NCI-H510A (cell line): ENCODE measurements at places on chromosomes 1 and 21.
A peak's percentile ranks its signal among the peaks of the same experiment; 100 is the strongest.

DNA sequence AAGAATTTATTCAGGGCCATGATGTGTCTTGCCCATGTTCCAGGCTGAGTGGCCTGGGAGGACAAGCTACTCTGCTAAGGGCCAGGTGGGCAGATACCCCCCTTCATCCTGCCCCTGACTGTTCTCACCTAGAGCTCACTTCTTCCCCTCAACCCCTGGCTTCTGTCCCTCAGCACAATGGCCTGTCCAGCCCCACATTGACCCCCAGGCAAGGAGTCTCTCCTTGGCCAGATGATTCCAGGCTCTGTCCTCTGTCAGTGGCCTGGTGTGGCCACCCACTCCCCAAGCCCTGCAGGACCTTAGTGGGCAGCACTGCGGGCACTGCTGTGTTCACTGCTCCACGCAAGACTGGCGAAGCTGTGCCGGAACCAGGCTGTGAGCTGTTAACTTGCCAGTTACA, 460.0 kb downstream of the MATN1 start:
- DNase-seq: no peak

DNA sequence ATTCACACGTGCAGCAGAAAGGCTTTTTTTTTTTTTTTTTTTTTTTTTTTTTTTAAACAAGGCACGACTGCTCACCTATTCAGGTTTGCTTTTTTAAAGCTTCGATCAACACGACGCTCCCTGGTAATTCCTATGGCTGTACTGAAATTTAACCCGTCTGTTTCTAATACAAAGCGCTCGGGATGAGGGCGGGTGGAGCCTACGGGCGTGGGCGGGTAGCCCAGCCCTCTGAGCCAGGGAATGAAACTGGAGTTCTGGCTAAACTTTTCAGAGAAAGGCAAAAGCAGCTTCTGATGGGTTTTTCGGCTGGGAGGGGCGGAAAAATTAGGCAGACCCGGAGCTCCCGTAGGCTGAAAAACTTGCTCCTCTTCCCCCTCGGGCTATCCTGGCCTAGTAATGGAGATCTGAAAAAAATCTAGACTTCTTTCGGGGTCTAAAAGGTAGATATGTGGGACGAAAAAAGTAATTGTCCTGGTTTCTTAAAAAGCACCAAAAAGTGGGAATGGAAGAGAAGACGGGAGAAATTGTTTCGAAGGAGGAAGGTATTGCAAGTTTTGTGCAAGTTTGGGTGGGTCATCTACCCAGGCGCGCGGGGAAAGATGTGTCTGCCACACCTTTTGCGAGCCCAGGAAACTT, 7.4 kb downstream of the NR5A2 start:
- no peak for DNase-seq

GRCh38 chr1:43007377-43008114, 48.9 kb upstream of the SLC2A1 start:
- peak; percentile 39 for DNase-seq

- DNase-seq: no peak
Observed at GRCh38 chr1:65170511-65171142, 22.6 kb downstream of the AK4 start.

GRCh38 chr1:81894867-81895266, 94.1 kb downstream of the ADGRL2 start:
- DNase-seq: no peak

DNA sequence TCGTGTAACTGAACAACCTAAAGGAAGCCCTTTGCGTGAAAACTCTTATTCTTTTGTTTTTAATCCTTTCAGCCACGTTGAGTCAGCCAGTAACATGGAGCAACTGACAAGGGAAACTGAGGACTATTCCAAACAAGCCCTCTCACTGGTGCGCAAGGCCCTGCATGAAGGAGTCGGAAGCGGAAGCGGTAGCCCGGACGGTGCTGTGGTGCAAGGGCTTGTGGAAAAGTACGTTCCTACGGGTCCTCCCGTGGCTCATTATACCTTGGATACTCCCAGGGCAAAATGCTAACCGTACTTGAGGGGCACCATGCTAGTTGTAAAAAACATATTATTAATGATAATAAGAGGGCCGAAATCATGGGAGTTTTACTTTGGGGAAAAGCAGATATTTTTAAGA, 49.4 kb downstream of the LAMC2 start:
- no peak for DNase-seq

DNA sequence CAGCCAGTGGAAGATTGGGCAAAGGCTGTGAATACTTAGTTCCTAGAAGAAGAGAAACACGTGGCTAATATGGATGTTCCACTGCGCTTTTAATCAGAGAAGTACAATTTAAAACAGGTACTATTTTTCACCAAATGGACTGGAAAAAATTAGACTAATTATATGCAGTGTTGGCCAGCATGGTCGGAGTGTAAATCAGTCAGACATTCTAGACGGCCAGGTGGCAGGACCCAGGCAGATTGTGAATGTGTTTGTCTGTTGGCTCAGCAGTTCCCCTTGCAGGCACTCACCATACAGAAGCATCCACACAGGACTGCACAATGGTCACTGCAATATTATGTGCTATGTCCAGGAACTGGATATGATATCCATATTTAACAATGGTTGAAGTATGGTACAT, 23.9 kb upstream of the SLC25A34 start:
- no peak for DNase-seq

GRCh38 chr21:33238565-33239255, 9.0 kb downstream of the IFNAR2 start:
- DNase-seq: no peak

DNA sequence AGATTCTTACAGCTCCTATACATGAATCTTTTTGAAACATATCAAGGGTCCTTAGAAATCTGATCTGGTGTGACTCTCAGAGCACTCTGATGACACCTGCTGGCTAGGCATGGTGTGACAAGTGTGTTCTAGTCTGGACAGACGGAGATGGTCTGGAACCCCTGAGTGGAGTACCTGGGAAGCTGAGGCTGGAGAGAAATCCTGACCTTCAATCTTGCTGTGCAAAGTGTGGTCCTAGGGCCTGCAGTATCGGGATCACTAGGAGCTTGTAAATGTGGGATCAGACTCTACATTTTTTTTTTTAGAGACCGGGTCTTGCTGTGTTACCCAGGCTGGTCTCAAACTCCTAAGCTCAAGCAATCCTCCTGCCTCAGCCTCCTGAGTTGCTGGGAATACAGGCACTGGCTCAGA, 78.6 kb upstream of the SOD1 start:
- no peak for DNase-seq

GRCh38 chr1:21909787-21910503, 27.2 kb downstream of the HSPG2 start:
- no peak for DNase-seq

DNA sequence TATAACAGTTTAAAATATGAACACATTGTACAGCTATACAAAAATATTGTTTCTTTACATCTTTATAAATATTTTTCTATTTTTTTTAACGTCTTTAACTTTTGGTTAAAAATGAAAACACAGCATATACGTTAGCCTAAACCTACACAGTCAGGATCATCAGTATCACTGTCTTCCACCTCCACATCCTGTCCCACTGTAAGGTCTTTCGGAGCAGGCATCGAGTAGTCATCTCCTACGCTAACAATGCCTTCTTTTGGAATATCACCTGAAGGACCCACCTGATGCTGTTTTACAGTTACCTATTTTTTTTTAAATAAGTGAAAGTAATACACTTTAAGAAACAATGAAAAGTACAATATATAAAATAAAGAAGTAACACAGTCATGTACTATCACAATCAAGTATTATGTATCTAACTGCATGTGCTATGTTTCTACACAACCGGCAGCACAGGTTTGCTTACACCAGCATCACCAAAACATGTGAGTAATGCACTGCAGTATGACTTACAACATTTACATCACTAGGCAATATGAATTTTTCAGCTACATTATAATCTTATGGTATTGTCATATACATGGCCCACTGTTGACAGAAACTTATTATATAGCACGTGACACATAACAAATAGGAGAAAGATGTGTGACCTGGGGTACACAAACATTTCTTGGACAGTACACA, 254.4 kb downstream of the AKT3 start:
- DNase-seq: no peak

DNA sequence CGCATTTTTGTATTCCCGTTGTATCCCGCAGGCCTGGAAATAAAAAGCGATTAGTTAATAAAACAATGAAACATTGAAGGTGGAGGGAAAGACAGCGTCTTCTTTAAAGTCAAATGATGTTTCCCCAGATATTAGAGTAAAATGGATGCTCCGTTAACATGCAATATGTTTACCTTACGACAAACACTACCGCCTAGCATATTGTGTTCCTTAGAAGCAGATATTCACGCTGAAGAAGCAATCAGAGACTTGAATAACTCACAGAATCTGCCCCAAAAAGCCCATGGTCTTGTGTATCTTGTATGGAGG, 583 bp upstream of the B4GALT3 start:
- no peak for DNase-seq

DNA sequence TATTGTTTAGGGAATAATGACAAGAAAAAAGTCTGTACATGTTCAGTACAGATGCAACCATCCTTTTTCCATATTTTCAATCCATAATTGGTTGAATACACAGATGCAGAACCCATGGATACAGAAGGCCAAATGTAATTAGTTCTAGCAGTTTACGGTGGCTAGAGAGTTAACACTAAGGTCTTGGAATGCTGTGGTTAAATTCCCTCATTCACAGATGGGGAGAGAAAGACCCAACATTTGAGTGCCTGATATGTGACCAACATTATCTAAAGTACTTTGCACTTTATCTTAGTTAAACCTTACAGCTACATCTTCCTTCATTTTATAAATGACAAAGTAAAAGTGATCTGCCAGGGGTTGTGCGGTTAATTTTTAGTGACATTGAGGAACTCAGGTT, 5.3 kb downstream of the SCMH1 start:
- no peak for DNase-seq

DNA sequence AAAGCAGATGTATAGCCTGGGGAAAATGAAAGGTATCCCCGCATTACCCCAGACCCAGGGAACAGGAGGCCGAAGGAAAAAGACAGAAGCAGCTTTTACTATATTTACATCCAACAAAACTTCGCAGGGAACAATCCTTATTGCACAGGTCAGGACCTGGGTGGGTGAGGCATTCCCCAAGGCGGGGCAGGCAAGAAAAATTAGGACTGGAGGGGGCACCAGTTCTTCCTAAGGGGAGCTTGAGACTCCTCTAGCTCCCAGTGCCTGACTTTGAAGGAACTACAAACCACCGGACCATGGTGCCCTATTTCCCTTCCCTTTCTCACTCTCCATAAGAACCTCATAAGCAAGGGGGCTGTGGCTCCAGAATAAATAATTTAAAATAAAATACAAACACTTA, 6.7 kb upstream of the GATAD2B start:
- DNase-seq: no peak

DNA sequence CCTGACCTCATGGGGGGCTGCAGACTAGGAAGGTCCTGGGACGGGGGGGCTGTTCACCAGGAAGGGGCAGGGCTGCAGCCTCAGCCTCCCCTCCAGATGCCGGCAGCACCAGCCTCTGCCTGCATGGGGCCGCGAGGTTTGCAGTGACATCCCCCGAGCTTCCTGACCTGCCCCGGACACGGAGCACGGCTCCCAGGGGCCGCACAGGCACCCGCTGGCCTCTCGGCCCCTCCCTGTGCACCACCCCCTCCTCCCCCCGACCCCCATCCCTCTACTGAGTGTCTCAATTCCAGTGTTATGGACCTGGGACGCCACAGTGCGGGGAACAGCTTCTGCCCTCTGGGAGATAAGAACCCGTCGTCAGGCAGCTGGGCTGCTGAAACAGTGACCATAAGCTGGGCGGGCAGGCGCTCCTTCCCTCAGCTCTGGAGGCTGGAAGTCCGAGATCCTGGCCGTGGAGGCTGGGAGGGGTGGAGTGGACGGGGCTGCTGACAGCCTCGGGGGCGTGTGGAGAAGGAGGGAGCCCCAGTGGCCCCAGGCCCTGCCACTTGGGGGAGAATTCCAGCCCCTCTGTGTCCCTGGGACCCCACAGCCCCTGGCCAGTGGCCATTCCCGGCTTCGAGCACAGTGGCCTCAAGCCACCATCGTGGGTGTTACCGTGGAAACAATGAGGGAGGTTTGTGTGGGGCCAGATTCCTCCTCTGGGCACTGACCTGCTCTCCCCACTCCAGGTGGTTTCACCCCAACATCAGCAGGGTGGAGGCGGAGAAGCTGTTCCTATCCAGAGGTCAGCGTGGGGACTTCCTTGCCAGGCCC, 11.6 kb downstream of the RNF223 start:
- no peak for DNase-seq

DNA sequence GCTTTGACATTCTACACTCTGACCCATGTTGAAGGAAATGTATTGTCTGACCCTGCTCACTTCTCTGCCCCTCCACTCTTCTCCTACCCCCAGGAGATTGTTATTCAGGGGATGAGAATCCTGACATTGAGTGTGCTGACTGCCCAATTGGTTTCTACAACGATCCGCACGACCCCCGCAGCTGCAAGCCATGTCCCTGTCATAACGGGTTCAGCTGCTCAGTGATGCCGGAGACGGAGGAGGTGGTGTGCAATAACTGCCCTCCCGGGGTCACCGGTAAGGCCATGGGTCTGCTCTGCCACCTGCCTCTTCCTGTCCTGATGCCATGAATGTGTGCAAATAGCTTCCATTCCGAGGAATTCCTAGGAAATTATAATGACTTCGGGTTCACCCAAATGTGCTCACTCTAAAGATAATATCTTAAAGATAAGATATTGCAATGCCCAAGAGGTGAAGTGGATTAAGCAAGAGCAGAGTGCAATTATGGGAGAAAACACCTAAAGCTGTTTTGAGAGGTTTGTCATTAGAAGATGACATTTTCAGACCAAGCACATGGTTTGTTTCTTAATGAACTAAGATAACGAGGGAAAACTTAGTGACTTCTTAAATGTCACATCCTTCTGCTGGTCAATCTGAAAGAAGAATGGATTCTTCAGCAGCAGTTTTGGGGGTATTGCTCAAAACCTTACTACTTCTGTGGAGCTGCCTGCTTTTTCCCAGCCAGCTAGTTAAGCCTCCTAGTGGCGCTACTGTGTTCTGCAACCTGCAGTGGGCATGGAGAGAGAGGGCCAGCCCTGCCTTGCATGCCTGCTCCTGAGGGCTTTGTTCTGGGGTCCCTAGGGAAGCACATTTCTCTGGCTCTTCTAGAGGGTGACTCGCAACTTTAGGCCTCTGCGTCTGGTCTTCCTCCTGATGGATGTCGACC, 41.6 kb downstream of the LAMC2 start:
- DNase-seq: no peak

GRCh38 chr1:150567341-150567716, 12.1 kb downstream of the MCL1 start:
- DNase-seq: no peak

DNA sequence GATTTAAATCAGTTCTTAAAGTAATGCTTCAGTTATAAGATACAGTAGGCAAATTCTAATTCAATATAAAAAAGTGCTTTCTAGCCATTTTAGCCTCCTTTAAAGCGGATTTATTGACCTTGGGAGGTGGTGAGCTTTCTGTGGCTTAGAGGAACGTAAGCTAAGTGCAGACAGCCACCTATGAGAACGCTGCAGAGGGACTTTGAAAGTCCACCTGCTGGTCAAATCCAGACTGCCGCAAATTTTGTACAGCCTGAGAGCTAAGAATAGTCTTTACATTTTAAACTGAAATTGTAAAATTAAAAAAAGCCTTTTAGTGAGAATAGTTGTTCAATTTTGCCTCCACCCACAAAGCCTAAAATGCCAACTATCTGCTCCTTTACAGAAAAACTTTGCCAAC, 67.0 kb upstream of the SSX2IP start:
- no peak for DNase-seq
